Activated CD4-positive, alpha-beta T cell treated with anti-CD3 and anti-CD28 coated beads, Interleukin-2, amount 10 ng/mL, durations not matched to agents 24 days and 14 days (primary cell): ENCODE measurements at places on chromosomes 2 and 18. TPM values are rescaled to one million over a fixed set of nuclear protein-coding genes. Genes with fewer than 3 reads are reported as not detected.

- DNase-seq = no peak
- no peak overlapping the region for H3K4me3 ChIP-seq
Measured at GRCh38 chr18:78801011-78801410, 178.6 kb upstream of the SALL3 start.

THSD7B gene
- not detected in 2 replicates for total RNA-seq

DNA sequence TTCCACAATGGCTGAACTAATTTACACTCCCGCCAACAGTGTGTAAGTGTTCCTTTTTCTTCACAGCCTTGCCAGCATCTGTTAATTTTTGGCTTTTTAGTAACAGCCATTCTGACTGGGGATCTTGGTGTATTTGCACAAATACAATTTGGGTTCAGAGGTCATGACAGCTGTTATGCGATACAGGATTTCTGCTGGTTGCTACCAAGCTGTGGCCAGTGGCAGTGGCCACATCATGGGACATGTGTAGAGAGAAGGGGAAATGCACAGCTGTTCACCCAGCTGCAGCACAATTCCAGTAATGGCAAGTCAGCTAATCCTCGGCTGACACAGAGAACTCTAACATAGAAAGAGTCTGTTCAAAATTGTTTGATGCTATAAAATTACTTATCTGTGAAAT is 21.0 kb upstream of the SELENOI start:
- no peak overlapping the region for H3K27ac ChIP-seq
- H3K36me3 ChIP-seq = no peaks in the 10 kb centered on the region
- no peak for DNase-seq
- no peak overlapping the region for H3K4me3 ChIP-seq

GRCh38 chr2:79860228-79861058 is 347.6 kb downstream of the CTNNA2 start:
- DNase-seq = no peak
- no peaks in the 10 kb centered on the region for H3K27me3 ChIP-seq
- H3K4me1 ChIP-seq = no peaks in the 10 kb centered on the region

GRCh38 chr18:58044370-58045241 is 580 bp downstream of the NEDD4L start:
- peak overlapping the region; percentile 60 for H3K27ac ChIP-seq
- H3K27me3 ChIP-seq = peaks cover 56% of the 10 kb centered on the region
- no peaks in the 10 kb centered on the region for H3K36me3 ChIP-seq
- peak overlapping the region; percentile 90 for H3K4me3 ChIP-seq

GRCh38 chr2:67515538-67515937 is 118.4 kb downstream of the ETAA1 start:
- no peaks in the 10 kb centered on the region for H3K36me3 ChIP-seq
- H3K4me3 ChIP-seq = no peak overlapping the region
- no peaks in the 10 kb centered on the region for H3K4me1 ChIP-seq
- no peak overlapping the region for H3K27ac ChIP-seq

- H3K4me3 ChIP-seq = peak overlapping the region; percentile 51
- peak overlapping the region; percentile 99 for H3K27ac ChIP-seq
- H3K4me1 ChIP-seq = peaks cover 62% of the 10 kb centered on the region
- peaks cover 8% of the 10 kb centered on the region for H3K36me3 ChIP-seq
Measured at GRCh38 chr2:96161898-96162297, 16.7 kb upstream of the DUSP2 start.

DNA sequence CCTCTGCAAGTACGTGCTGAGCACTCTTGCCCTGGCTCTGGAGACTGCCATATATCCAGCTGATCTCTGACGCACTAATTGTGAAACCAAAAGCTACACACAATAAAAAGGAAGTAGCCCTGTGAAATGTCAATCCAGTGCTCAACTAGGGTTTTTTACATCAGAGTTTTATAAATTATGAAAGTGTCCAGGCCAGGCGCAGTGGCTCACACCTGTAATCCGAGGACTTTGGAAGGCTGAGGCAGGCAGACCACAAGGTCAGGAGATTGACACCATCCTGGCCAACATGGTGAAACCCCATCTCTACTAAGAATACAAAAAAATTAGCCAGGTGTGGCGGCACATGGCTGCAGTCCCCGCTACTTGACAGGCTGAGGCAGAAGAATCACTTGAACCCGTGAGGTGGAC is 24.5 kb upstream of the PEX13 start:
- peak overlapping the region; percentile 45 for H3K27ac ChIP-seq
- no peak overlapping the region for H3K4me3 ChIP-seq
- peak; percentile 68 for DNase-seq

GRCh38 chr18:29779096-29779495 is 1263.4 kb downstream of the DSC3 start:
- no peaks in the 10 kb centered on the region for H3K4me1 ChIP-seq
- H3K27ac ChIP-seq = no peak overlapping the region
- H3K4me3 ChIP-seq = no peak overlapping the region
- H3K27me3 ChIP-seq = no peaks in the 10 kb centered on the region
- no peaks in the 10 kb centered on the region for H3K36me3 ChIP-seq

DNA sequence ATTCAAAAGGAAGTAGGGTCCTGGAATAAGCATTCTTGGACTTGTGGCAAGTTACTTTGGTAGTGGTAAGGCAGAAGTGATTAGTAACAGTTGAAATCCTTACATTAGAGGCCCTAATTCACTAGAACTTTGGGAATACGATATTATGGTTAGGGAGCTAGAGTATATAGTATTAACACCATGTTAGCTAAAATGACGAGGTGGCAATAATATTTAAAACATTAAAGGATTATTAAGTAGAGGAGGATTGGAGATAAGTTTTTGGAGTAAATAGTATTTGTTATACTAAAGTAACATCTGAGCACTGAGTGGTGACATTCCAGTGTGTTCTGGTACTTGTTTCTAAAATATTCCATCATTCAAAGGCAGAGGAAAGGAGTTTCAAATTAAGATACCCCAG is 91.0 kb downstream of the AGPS start:
- peaks cover 30% of the 10 kb centered on the region for H3K36me3 ChIP-seq
- no peaks in the 10 kb centered on the region for H3K27me3 ChIP-seq
- H3K4me3 ChIP-seq = no peak overlapping the region
- no peak for DNase-seq
- no peak overlapping the region for H3K27ac ChIP-seq
- H3K4me1 ChIP-seq = no peaks in the 10 kb centered on the region

GRCh38 chr2:196233805-196234475 is 62.6 kb upstream of the STK17B start:
- H3K36me3 ChIP-seq = peaks cover 13% of the 10 kb centered on the region
- peak overlapping the region; percentile 72 for H3K27ac ChIP-seq
- no peaks in the 10 kb centered on the region for H3K27me3 ChIP-seq
- H3K4me1 ChIP-seq = peaks cover 79% of the 10 kb centered on the region

DCDC2C gene
- total RNA-seq = not detected in 2 replicates

DNA sequence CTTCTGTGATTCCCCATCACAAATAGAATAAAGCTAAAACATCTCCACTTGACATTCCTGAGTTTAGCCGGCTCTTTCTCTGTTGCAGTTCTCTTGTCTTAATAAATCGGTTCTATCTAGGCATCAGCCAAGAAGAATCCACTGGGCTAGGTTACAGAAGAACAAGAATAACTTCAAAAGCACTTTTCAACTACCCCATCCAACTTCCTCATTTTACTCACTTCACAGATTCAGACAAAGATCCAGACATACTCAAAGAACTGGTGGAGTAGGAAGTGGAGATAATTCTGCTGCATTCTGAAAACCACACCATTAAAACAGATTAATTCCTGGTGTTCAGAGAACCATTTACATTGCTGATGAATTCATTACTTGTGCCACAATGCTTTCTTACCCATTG is 9.6 kb upstream of the ALPK2 start:
- H3K4me1 ChIP-seq = peaks cover 30% of the 10 kb centered on the region
- peaks cover 2% of the 10 kb centered on the region for H3K36me3 ChIP-seq
- no peak for DNase-seq
- no peak overlapping the region for H3K27ac ChIP-seq

GRCh38 chr2:40187054-40187453 is 264.8 kb downstream of the SLC8A1 start:
- no peak for DNase-seq
- no peak overlapping the region for H3K4me3 ChIP-seq
- H3K4me1 ChIP-seq = no peaks in the 10 kb centered on the region
- no peaks in the 10 kb centered on the region for H3K36me3 ChIP-seq
- H3K27me3 ChIP-seq = no peaks in the 10 kb centered on the region
- H3K27ac ChIP-seq = no peak overlapping the region

GRCh38 chr18:1090758-1091157 is 186.1 kb downstream of the ADCYAP1 start:
- H3K27me3 ChIP-seq = no peaks in the 10 kb centered on the region
- no peak overlapping the region for H3K27ac ChIP-seq
- H3K36me3 ChIP-seq = no peaks in the 10 kb centered on the region
- H3K4me1 ChIP-seq = no peaks in the 10 kb centered on the region
- no peak overlapping the region for H3K4me3 ChIP-seq
